ENCODE measurements at places on chromosomes 7 and 10. TPM values are rescaled to one million over a fixed set of nuclear protein-coding genes. Genes with fewer than 3 reads are reported as not detected.
A peak's percentile ranks its signal among the peaks of the same experiment; 100 is the strongest.

DNA sequence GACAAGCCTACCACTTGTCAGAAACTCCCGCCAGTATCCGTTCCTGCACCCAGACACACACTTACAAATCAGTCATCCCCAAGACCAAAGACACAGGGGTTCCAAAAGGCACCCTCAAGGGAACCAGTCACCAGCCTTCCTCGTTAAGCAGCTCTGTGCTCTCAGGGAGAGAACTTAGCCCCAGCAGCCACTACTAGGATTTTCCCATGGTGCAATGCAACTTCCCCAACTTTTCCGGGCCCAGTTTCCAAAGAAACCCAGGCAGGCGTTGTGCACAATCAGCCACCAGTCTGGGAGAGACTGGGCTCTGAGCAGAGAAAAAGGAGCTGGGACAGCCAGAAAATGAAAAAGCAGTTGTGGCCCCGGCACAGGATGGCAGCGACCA is 1.2 kb downstream of the DLG5 start:
- peak; percentile 44 for DNase-seq

GRCh38 chr7:4724648-4725013 is 42.5 kb downstream of the FOXK1 start:
- DNase-seq = no peak

DNA sequence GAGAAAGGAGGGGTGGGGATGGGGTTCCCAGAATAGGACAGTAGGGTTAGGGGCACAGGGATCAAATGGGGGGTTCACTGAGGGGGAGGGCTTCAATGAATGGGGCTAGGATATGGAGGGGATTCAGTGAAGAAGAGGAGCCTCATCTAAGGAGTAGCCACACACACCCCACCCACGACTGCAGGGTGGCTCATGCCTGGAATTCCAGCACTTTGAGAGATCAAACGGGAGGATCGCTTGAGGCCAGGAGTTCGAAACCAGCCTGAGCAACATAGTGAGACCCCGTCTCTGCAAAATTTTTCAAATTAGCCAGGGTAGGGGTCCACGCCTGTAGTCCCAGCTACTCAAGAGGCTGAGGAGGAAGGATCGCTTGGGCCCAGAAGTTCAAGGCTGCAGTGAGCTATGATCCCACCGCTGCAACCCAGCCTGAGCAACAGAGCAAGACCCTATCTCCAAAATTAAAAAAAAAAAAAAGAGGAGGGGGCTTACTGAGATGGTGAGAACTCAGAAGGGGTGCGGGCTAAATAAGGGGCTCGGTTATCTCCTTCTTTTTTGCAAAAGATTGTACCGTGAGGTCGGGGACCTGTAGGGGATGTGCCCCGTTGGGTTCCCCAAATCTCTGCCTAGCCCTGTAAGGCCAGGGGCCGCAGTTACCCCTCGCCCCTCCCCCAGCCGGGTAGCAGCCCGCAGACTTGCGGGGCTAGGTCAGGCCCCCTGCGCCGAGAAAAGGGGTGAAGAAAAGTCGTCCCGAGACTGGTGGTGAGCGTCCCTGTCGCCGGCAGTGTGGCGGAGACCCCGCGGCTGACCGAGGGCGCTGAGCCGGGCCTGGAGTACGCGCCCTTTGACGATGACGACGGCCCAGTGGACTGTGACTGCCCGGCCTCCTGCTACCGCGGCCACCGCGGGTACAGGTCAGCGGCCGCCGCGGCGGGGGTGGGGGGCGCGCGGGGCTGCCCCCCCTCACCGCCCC is 43.1 kb upstream of the HSPB1 start:
- no peak for DNase-seq

The DOCK1 gene
- total RNA-seq = 47.7 TPM

GRCh38 chr10:102522874-102523249 is 19.1 kb downstream of the SUFU start:
- DNase-seq = no peak

GRCh38 chr7:84013616-84014240 is 180.9 kb downstream of the SEMA3A start:
- DNase-seq = no peak

DNA sequence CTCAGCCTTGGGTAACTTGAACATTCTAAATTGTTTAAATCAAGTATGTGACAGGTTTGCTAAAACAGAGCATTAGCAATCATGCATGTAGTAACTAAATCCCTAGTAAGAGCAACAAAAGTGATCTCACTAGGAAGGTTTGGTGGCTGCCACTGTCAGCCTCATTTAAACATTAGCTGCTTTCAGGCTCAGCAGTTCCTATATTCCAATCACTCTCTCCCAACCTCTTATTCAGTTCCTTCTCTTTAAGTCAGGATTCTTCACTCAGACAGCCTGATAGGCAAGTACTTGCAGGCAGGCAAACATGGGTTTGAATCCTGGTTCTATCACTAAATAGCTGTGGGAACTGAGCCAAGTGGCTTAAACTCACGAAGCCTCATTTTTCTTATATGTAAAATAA is 3.6 kb downstream of the CREB3L2 start:
- no peak for DNase-seq

- DNase-seq = no peak
Measured at GRCh38 chr10:63865210-63865609, 344.0 kb downstream of the REEP3 start.

The PRLHR gene
- not detected for total RNA-seq

GRCh38 chr7:22577470-22578001 is 77.5 kb upstream of the STEAP1B start:
- DNase-seq = peak; percentile 90

- no peak for DNase-seq
Measured at GRCh38 chr7:43669286-43670081, 59.8 kb downstream of the COA1 start.

- peak; percentile 61 for DNase-seq
Measured at GRCh38 chr7:30166155-30166840, 31.5 kb downstream of the MTURN start.

DNA sequence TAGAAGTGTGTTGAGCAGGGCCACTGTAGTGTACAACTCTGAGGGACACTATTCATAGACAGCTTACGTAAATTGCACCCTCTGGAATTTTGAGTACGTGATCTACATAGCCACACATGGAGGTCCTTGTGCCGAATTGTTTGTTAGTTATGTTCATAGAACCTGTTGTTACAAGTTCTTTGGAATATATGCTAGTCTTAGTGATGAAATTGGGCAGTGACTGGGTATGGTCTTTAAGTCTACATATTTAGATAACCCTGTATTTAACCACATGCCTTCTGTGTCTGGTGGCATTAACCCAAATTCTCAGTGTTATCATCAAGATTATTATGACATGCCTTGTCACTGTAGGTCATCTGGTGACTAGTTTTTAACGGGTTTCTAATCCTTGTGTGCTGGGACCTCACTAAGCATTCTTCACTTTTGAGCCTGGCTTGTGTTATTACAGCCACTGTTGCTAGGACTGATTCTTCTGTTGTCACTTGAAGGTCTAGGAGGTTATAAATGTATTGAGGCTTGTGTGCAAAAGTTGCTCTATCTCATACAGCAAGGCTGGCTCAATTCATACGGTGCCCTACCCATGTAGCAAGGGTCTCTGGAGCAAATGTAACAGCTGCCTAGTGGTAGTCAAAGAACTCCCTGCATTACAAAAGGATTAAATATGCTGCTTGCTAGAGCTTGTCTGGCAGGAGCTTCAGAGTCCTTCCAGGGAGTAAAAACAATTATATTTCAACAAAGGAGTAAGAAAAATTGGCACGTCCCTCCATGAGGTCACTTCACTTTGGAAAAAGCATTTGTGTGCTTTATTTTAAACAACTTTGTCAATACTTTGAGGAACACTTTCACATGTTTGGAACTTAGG is 65.4 kb downstream of the CDK14 start:
- DNase-seq = peak; percentile 30

- no peak for DNase-seq
Measured at GRCh38 chr7:103805346-103805745, 184.1 kb downstream of the RELN start.

The PIP gene
- 1.5 TPM for total RNA-seq

The SORCS1 gene
- total RNA-seq = 3.5 TPM

The OR2A12 gene
- total RNA-seq = not detected

- DNase-seq = no peak
Measured at GRCh38 chr10:36053775-36054174, 411.7 kb upstream of the FZD8 start.

DNA sequence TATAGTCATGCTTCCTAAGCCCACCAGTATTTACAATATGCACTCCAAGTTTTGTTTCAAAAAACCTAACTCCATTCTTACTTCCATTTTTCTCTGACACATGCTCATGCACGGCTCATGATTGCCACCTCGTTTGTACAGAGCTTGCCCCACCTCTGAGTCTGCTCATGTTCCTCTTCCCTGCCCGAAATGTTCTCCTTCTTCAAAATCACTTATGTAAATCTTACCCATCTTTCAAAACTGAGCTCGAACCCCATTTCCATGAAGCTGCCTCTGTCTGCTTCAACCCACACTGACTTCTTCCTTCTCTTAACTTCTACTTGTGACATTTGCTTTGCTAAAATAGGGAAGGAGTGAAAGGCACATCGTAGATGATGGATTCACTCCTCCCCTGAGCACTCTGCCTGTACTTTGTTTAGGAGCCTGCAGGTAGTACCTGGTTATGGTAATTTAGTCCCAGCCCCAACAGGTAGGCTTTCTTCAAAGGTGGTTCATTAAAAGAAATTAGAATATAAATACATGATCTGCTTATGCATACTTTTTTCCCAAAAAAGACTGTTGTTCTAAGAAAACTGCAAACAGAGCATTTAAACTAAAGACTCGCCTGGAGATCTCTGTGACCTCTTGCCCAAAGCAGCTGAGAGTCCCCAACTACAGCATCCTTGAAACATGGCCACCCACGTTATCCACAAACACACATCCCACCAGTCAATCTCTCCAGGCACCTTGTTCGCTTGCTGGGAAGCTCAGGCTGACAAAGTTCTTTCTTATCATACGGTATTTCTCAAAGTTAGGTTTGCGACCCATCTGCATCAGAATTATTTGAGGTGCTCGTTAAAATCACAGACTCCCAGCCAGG is 172.0 kb downstream of the DGKI start:
- no peak for DNase-seq

DNA sequence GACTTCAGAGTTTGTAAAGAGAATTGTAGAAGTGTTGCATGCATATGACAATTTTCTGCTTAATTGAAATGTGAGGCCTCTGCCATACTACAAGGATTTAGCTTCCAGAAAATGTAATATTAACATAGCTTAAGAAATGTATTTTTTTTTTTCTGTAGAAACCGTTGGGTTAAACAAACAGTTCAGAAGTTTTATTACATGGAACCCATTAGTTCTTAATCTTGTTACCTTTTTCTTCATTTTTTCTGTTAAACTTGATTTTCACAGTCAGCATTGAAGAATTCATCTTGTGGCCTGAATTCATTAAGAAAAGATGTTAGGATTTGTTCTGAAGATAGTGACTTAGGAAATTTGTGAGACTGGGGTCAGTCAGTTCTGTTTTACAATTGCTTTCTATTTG is 4.9 kb downstream of the PTEN start:
- DNase-seq = peak; percentile 54

DNA sequence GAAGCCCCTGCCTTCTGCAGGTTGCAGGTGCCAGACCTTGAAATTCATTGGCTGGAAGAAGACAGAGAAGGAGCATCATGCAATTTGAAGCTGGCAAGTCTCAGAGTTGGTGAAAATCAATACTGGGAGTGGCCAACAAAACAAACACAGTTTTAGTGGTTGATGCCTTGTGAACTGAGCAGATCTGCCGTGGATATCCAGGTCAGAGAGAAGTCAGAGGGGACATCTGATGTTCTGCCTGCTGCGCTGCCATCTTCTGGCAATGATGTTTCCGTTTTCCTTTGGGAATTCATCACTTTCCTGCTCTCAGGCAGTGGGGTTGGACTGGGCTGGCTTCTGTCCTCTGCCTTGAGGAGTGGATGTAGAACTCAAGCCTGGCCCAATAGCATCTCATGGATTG is 132.0 kb downstream of the RPS24 start:
- no peak for DNase-seq

DNA sequence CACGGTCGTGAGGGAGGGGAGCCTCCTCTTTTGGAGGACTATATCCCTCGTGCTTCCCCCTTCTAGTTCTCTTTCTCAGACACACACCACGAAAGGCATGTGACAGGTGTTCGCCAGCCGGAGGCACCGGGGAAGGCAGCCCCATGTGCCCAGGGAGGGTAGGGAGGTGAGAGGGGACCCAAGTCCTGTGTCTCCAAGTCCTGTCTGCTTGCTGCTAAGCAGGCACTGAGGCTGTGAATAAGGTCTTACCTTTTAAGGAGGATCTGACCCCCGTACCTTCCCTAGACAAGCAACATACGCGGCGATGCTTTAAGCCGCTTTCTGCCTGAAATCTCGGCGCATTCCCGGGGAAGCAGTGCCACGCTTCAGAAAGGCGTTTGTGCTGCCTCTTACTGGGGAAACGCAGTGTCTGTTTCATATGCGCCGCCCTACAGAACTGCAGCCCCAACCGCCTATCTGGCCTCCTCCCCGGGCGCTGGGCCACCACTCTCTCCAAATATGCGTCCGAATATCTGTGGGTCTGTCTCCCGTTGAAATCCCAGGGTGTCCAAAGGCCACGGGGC is 770 bp downstream of the PLXNA4 start:
- peak; percentile 70 for DNase-seq

GRCh38 chr10:12592967-12593366 is 243.6 kb downstream of the CAMK1D start:
- DNase-seq = no peak

DNA sequence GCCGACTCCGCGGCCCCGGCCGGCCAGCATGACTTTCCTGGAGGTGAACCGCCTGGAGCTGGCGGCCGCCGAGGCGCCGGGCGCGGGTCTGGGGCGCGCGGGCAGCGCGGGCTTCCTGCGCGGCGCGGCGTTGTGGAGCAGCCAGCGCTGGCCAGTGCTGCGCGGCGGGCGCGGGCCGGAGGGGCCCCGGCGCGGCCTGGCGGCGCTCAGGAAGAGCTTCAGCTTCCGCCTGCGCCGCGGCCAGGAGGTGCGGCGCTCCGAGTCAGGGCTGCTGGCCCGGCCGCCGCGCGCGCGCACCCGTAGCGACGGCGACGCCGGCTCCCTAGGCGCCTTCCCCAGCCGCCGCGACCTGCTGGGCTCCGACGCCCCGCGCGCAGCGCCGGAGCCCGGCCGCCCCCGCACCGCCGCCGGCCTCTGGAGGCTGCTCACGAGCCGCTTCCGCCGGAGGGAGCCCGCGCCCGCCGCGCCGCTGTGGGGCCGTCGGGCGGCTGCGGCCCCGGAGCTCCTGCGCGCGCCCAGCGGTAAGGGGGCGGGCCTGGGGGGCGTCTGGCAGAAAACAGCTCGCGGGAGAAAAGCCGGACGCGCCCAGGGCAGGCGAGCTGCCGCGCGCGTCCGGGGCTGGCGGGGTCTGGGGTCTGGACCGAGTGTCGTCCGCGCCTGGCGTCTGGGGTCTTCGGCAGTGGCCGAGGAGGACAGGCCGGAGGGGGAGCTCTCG is 29.0 kb downstream of the AGAP3 start:
- DNase-seq = peak; percentile 29

DNA sequence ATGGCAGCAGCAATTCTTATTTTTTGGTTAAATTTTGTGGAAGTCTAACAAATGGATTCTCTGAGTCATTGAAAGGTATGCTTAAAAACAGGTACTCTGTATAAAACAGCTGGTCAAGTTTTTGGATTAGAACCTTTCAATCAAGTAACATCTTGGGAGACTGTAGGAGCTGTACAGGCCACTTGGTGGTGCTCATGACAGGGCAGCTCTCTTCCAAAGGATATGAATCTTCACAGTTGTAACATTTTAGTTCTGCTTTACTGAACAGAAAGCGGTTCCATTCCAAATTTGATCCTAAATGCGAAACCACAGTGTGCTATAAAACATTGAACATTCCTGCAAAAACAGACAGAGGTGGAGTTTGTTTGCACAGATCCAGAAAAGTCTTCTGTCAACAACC is 44.5 kb upstream of the AGR3 start:
- no peak for DNase-seq
